GF-D8 (cell line): ENCODE measurements at places on chromosomes 2 and 18.

GRCh38 chr2:215439404-215439803 is 3.5 kb upstream of the FN1 start:
- no peak for DNase-seq

DNA sequence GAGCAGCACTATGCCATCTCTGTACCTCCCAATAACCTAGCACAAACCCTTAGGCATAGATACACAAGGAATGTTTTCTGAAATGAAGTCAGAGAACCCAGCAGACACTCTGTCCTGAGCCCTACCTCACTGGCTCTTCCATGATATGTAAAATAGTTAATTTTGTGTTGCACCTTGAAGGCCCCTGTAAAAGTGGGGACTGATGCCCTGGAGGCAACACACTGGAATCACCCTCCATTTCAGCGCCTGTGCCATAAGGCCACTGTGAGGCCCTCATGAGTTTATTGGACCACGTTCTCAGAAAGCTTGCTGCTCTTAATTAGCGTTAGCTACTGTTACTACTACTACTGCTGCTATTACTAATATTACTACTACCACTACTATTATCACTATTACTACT is 670.1 kb upstream of the SOX11 start:
- DNase-seq = no peak

DNA sequence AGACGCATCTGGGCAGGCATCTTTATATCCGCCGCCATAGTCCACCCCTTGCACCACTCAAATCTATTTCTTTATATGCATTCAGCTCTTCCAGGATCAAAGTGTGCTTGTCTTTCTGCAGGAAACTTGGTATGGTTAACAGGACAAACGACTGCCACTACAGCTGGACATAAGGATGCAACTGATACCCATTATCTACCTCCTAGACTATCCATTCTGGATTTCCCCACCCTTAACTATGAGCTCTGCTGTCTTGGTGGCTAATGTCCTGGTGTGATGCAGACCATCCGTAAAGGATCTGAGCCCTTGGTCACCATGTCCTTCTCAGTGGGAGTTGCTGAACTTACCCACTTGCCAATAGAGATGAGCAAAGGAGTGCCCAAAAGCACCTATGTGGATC is 40.1 kb upstream of the SPATS2L start:
- no peak for DNase-seq

- DNase-seq = peak; percentile 16
Observed at GRCh38 chr2:127829845-127830246, 18.9 kb upstream of the WDR33 start.

- no peak for DNase-seq
Observed at GRCh38 chr2:156779416-156780120, 343.4 kb downstream of the GPD2 start.
